ENCODE measurements at places on chromosomes 2 and 18.
A peak's percentile ranks its signal among the peaks of the same experiment; 100 is the strongest.

- DNase-seq: no peak
Measured at GRCh38 chr2:203787979-203788378, 79.6 kb upstream of the CTLA4 start.

DNA sequence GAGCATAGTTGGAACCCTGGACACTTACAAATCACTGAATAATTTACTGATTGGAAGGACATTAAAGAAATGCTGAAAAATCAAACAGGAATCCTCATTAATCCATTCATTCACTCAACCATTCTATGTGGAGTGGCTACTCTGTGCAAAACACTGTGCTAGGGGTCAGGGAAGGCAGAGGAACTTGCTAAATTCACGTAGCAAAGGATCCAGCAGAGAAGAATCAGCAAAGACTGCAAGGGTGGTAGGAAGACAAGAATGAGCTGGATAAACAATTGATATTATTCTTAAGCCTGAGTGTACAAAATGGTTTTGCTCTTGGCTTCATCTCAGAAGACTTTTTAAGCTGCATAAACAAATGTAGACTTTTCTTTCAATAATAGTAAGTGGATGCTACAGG lies 164.3 kb upstream of the CAVIN2 start:
- no peak for DNase-seq

- no peak for DNase-seq
Measured at GRCh38 chr18:13603304-13604019, 122.9 kb downstream of the FAM210A start.

- no peak for DNase-seq
Measured at GRCh38 chr2:98029718-98030222, 34.0 kb upstream of the TMEM131 start.

GRCh38 chr18:34025191-34025801 lies 199.4 kb downstream of the NOL4 start:
- no peak for DNase-seq

GRCh38 chr2:68776124-68776523 lies 41.5 kb downstream of the ARHGAP25 start:
- DNase-seq: no peak

- no peak for DNase-seq
Measured at GRCh38 chr2:145919477-145919876, 1399.6 kb upstream of the ZEB2 start.

DNA sequence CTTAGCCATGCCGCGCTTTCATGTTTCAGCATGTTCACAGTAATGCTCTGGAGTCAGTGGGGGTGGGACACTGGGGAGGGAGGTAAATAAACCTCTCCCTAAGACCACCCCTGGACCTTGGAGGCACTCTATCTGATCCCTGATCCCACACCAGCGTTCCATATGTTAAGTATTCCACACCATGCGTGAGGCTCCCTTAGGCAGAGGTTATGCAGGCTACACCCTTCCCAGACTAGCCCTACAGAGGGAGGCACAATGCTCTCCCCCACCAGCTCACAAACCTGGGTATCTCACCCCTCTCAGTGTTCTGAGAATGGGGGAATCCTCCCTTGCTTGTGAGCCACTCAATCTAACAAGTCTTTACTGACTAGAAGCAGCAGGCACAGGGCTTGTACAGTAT lies 1610.4 kb upstream of the ZEB2 start:
- DNase-seq: no peak

DNA sequence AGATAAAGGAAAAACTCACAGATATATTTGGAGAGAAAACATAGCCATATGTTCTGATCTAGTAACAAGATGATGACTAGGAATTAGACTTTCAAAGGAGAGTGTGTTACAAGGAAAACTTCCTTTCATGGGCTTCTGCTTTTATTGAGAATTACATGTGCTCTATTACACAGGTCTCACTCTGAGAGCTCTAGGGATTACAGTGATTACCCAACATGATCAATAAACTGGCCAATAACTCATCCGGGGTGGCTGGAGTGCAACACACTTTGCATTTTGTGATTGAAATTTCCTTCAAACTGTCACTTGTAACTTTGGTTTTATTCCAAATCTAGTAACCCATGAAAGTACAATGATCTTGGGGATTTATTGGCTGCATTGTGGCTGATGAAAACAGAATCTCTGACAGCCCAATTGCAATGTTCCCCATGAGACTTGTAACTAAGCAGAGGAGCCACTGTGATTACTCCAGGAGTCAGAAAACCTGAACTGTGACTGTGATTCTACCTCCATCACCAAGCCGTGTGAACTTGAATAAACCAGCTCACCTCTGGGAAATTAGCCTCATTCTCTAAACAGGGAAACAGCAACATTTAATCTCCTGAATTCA lies 40.2 kb upstream of the LRRC30 start:
- DNase-seq: no peak

GRCh38 chr18:77071061-77071460 lies 61.5 kb downstream of the MBP start:
- no peak for DNase-seq

GRCh38 chr2:159462201-159462785 lies 154.1 kb downstream of the BAZ2B start:
- no peak for DNase-seq

DNA sequence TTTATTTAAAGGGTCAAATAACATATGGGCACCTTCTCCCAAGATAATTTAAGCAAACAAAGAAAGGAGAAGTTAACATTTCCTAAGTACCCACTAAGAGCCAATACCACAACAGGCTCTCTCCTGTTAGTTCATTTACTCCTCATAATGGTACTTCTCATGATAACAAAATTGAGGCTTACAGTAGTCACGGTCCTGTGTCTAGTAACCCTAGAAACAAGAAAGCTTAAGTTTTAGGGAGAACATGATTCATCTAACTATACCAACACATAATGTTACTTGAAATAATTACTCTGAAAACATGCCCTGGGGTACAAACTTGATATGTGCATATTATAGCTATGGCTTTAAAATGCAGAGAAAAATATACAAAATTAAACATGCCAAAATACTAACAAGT lies 19.8 kb downstream of the IWS1 start:
- no peak for DNase-seq

GRCh38 chr2:134842930-134843490 lies 4.6 kb downstream of the ACMSD start:
- no peak for DNase-seq

- no peak for DNase-seq
Measured at GRCh38 chr18:50117863-50118262, 77.1 kb downstream of the MYO5B start.

- no peak for DNase-seq
Measured at GRCh38 chr2:200119236-200119635, 163.9 kb downstream of the MAIP1 start.

GRCh38 chr2:222034058-222034457 lies 264.7 kb downstream of the PAX3 start:
- DNase-seq: no peak

DNA sequence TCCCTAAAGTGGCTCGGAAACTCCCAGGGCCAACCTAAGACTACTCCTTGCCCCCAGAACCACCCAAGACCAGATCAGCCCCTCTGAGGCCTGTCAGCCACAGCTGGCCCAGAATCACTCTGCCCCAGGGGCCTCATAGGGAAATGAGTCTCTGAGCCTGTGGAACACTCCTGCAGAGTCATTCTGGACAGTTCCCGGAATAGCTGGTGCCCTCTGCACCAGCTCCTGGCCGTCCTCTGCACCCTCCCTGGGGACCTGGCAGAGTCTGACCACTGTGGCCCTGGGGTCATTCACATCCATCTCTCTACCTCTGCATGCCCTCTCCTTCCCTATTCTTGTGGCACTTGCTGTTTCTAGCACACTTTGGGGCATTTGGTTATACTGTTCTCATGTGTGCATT lies 14.6 kb upstream of the TMEM214 start:
- DNase-seq: no peak

DNA sequence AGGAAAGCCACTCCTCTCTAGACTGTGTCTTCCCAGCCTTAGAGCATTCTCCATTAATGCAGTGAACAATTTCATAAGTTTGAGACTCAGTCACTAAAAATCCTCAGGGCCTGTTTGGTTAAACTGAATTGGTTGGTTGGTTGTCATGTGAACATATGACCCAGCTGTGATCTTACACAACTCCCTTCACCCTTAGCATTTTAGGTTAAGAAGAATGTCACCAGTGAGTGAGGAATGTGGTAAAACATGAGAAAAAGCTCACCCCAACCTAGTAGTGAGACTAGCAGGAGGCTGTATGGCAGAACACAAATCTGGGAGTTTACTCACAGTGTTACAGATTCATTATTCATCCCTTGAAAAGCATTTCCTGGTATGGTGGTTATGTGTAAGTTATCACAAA lies 32.4 kb downstream of the LHCGR start:
- DNase-seq: no peak

GRCh38 chr2:1752751-1753150 lies 8.4 kb upstream of the PXDN start:
- DNase-seq: no peak

- DNase-seq: no peak
Measured at GRCh38 chr18:58848685-58849084, 16.0 kb upstream of the ZNF532 start.

DNA sequence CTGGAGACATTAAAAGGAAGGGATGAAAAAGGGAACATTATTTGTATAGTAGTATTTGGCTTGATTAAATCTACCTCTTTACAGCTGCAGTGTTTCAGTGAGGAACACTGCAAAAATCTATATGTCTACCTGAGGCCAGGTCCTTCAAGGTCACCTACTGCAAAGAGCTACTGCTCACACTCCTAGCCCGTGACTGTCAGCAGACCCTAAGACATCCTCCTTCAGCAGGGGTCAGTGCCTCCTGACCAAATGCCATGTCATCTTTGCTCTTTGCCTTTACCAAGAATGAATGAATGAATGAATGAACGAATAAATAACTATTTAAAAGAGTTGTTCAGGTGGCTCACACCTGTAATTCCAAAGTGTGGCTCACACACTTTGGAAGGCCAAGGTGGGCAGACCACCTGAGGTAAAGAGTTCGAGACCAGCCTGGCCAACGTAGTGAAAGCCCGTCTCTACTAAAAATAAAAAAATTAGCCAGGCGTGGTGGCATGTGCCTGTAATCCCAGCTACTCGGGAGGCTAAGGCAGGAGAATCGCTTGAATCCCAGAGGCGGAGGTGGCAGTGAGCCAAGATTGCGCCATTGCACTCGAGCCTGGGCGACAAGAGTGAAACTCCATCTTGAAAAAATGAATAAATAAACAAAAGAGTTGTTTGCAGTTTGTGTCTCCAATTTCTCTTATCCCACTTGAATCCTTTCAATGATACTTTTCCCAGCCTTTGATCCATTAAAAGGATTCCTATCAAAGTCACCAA lies 84.3 kb upstream of the GRB14 start:
- no peak for DNase-seq

GRCh38 chr2:163419000-163419830 lies 316.6 kb downstream of the FIGN start:
- DNase-seq: no peak

DNA sequence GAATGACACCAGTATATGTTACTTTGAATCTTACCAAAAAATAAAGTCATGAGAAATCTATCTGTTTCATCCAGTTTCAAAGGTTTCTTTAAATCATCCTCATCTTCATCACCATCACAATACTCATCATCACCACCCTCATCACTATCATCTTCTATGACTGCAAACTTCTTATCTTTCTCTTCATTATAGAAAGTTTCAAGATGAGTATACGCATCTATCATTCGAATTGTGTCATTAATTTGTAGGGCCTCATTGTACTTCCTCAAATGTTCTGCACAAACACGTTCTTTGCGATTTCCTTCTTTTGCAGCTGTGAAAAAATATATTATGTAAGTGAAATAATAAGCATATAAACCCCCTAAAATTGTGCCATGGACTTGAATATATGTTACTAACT lies 34.1 kb upstream of the FAP start:
- no peak for DNase-seq

DNA sequence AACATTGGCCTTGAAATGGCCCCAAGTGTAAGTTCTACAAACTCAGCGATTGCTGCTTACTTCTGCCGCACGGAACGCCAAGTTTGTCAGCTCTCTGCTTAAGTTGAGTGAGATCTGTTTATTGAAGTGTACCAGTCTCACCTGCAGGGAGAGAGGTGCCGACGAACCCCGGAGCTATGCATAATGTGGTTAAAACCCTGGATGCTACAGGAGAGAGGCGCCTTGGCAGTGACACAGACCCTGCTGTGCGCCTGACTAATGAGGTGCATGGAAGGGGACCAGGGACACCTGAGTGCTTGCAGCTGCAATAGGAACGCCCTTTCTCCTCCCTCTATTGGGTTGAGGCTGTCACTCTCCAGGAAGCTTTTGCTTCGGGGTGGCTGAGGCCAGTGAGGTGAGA lies 979 bp downstream of the SLC9A2 start:
- no peak for DNase-seq

- no peak for DNase-seq
Measured at GRCh38 chr2:86301711-86302202, 35.7 kb downstream of the REEP1 start.

DNA sequence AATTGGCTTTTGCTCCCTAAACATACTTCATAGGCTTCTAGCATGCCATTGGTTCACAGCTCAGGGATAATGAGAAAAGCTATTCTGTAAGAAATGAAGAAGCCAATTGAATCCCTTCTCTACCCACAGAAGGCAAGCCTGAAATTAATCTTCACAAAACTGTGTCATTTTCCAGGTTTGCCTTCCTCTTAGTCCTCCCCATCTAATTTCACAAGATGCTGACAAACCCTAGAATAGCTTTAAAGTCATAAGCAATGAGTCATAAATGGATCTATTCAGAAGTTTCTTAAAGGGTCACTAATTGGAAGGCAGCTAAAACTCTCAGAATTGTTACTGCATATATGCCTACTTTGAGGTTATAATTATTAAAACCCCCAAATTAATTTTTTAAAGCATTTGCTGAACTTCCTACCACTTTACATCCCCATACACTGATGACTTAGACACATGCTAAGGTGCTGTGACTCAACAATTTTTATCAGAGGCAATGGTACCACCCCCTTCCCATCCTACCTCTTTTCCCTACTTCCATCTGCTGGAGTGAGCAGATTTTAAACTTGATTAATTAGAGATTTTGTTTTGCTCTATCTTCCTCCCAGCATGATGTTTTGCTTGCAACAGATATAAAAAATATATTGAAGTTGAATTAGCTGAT lies 51.3 kb upstream of the NABP1 start:
- DNase-seq: peak; percentile 68

DNA sequence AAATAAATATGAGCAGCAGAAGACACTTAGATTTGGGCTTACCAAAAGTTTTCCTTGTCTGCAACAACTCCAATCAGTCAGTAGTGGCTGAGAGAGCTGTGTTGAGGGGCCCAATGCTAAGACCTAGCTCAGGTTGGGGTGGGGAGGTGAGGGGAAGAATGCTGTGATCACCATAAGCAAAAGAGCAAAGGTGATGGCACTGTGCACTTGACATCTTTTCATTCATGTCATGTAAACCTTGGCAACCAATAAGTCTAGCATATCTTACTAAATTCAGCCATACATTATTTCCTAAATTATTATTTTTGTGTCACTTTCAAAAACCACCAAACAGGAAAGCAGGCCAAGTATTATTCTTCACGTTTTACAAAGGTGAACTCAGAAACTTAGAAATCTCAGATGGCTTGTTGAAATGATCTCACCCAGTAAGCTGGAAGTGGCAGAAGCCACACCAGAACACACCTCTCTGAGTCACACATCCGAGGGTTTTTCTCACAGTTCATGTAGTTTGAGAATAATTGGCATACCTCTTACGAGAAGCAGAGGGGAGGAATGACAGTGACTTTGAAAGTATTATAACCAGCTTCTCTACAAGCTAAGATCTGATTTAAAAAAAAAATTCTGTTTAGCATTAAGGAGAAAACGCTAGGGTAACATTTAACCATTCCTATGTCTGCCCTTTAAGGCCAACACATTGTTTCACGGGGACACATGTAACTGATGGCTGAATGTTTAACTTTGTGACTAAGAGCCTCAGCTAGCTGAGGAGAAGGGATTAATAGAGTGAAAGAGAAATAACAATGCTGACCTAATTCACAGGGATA lies 43.3 kb upstream of the SETBP1 start:
- DNase-seq: peak; percentile 94

Measured in kidney glomerular epithelial cell (primary cell).